ENCODE measurements at places on chromosomes 11 and 22.

DNA sequence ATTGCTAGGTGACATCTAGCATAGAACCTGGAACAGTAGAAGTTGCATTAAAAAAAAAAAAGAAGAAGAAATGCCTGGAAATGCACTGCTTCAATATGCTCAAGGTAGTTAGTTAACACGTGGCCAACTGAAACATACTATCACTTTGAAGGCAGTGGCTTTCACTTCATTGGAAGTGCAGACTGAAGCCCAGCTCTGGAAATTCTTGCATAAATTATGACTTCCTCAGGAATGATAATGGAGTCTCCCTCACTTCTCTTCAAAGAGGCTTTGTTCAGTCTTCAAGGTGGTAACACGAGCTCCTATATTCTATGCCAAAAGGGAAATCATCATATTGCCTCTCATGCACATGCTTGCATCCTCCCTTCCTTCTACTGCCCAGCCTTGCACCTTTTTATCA, 715.9 kb upstream of the API5 start:
- DNase-seq, result no peak

DNA sequence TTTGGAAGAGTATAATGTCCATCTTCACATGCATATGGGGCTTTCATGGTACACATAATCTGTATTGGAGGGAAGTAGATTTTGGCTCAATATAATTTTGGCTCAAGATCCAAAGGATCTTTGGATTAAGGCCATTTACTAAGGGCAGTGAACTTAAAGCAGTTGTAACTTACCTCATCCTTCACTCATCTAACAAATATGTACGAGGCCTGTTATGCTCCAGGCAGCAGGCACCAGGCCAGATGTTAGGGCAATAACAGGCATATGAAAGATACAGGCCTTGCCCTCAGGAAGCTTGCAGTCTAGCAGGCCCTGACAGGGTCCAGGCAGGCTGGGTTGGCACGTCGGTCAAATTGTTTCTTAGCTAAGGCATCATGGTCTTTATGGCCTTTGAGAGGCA, 44.6 kb downstream of the LIF start:
- DNase-seq, result no peak

DNA sequence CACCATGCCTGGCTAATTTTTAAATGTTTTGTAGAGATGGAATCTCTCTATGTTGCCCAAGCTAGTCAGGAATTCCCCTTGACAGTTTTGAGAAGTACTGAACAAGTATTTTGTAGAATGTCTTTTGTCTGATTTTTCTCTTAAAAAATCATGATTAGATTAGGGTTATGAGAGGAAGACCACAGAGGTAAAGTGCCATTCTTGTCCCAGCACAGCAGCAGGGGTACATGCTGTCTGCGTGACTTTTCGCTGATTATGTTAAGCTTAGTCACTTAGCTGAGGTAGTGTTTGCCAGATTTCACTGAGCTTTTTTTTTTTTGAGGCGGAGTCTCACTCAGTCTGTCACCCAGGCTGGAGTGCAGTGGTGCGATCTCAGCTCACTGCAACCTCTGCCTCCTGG, 13.6 kb upstream of the NUP160 start:
- no peak for DNase-seq

- no peak for DNase-seq
These were observed 241.5 kb downstream of the DDX10 start for GRCh38 chr11:108906329-108906728.

DNA sequence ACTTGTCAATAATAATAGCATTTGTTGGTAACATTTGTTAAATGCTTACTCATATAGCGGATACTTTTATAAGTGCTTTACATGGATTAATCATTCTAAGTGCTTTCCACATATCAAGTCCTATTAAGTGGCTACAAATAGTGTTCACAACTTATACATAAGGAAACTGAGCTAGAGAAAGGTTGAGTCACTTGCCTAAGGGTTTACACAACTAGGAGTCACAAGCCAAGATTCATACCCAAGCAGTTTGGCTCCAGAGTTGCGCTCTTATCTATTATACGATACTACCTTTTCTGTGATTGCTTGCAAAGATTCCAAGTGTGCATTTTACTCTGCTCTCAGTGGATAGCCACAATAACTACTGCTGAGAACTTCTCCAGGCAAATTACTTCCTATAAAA, 215.9 kb upstream of the CCDC90B start:
- no peak for DNase-seq

GRCh38 chr11:34789196-34789834, 126.9 kb downstream of the APIP start:
- no peak for DNase-seq

DNA sequence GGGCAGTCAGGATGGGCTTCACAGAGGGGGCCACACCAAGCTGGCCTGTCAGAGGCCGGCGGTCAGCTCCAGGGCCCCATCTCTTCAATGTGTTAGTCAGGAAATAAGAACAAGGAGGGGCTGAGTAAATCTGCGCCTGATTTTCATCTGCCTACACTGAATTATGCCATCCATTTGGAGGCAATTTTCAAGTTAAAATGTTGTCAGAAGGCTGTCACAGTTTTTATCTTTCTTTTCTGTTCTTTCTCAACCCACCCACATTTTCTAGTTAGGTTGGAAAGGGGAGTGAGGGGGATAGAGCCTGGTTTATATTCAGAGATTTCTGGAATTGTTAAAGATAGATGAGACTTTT, 18.8 kb downstream of the ADORA2A start:
- no peak for DNase-seq

GRCh38 chr11:46719048-46719542, at the start of gene F2:
Gene F2 (plus strand): TSS chr11:46719213. CDS start chr11:46719236, 23 bp downstream.
- no peak for DNase-seq

DNA sequence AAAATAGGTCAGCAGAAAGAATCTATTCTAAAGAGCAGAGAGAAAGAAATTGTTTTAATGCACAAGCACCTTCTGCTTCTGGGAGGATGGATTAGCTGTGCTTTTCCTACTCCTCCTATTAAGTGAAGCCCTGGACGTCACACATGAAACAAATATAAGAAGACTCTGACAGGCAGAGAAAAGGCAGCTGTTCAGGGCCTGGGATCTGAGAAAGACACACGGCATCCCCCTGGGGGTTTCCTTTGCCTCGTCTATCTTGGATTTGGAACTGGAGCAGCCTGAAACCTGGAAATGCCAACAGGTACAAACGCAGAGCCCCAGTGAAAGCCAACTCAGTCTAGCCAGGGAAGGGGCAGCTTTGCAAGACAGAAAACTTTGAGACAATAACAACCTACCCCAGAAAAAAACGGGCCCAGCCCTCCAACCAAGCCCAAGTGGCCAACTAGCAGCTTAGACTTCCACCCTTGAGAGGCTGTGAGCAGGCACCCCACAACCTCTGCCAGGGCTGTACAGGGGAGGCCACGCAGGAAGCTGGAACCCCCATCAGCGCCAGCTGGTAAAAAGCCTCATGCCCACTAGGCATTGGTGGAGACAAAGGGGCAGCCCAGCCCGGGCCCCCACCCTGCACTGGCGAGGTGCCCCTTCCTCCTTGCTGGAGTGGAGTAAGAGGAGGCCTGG, 7.3 kb downstream of the CERK start:
- DNase-seq, result no peak

DNA sequence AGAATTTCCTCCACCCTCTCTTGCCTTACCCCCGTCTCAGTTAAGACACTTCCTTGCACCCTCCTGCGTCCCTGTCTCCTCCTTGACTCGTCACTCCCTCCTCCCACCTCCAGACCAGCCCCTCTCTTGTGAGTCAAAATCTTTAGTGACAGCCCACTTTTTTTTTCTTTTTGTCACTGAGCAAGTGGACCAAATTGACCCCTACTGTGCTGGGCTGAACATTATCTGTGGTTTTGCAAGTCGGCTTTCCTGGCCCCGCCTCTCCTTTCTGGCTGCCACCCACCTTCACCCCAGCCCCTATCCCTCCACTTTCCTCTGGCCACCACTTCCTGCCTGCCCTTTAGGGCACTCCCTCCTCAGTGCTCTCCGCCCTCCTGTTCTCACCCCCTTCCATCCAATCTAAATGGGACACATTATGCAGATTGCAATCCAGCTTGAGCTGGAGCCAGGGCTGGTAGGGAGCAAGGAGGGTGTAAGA, at the start of gene APLNR:
TSS of gene APLNR (minus strand) at position 47 of the 478 bp plus-strand sequence. CDS start 246 bp downstream, outside the sequence.
- no peak for DNase-seq

- DNase-seq, result no peak
These were observed 15.0 kb upstream of the APOA1 start for GRCh38 chr11:116852261-116853031.

- DNase-seq, result no peak
These were observed 816.8 kb downstream of the BRD1 start for GRCh38 chr22:49010901-49011300.

GRCh38 chr22:19285831-19286230, 5.7 kb downstream of the CLTCL1 start:
- no peak for DNase-seq

DNA sequence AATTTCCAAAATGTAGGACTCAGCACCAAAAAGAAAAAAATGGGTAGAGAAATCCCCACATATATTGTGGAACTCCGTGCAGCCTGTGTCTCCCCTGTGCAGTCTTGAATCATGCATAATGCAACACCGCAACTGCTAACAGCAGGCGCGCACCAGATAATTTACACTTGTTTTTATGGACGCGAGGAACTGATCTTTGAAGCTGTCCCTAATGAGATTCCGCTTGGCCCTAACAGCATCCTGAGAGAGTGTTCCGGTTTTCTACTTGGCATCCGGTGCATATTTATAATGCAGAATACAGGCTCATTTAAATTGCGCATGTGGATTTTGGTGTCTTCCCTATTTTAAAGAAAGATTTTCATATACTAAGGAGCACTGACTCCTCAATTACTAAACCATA, 21.1 kb downstream of the MPPED2 start:
- no peak for DNase-seq

GRCh38 chr22:42399315-42400271, 32.6 kb downstream of the NFAM1 start:
- no peak for DNase-seq

DNA sequence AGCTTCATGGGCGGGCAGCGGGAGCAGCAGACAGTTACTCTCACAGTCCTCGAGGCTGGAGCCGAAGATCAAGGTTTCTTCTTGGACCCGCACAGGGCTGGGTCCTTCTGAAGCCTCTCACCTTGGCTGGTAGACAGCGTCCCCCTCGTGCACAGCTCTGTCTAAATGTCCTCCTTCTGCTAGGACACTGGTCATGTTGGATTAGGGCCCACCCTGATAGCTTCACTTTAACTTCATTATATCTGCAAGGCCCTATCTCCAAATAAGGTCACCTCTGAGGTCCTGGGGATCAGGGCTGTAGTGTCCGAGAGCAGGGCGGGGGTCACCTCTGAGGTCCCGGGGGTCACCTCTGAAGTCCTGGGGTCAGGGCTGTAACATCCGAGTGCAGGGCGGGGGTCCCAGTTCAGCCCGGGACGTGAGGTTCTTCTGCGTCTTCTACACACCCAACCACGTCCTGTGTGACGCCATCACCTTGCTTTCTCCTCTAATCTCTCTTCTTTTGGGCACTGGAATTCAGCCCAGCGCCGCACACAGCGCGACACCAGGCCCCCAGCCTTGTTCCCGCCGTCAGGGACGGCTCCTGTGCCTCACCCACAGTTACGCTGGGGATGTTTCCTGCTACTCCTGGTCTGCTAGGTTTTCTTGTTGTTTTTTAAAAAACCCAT, 34.1 kb upstream of the TOLLIP start:
- no peak for DNase-seq

DNA sequence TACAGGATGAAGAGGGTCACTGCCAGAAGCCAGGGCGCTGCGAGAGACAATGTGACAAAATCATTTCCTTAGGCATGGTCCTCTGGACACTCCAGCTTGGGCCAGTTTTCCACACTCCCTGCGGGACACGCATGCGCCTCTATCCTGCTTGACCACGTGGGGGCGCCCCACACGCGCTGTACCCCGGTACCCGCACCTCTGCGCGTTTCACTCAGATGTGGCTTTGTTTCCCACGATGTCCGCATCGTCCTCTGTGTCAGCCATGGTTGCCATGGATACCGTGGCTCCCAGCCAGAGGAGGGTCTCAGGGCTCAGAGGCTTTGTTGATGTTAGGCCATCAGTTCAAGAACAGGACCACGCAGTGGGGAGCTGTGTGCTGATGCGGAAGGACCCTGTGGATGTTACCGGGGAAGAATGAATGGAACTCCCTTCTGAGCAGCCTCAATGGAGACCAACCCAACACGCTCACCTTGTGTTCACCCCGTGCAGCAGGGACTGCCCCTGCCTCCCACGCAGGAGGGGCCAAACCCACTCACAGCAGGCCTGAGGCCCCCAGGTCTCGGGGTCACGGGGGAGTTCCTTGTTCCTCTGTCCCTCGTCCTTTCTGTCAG, 101.1 kb upstream of the SLC22A12 start:
- peak; percentile 34 for DNase-seq

- DNase-seq, result no peak
These were observed 13.7 kb upstream of the PPARA start for GRCh38 chr22:46136486-46137217.

- no peak for DNase-seq
These were observed 175.8 kb upstream of the BDNF start for GRCh38 chr11:27875831-27876775.

All from stimulated activated CD4-positive, alpha-beta T cell treated with anti-CD3 and anti-CD28 coated beads, Interleukin-1b, Interleukin-23, amount 100 ng/mL, for 24 hours (primary cell).